LHCN-M2 (cell line): ENCODE measurements at places on chromosomes 3 and 15.

DNA sequence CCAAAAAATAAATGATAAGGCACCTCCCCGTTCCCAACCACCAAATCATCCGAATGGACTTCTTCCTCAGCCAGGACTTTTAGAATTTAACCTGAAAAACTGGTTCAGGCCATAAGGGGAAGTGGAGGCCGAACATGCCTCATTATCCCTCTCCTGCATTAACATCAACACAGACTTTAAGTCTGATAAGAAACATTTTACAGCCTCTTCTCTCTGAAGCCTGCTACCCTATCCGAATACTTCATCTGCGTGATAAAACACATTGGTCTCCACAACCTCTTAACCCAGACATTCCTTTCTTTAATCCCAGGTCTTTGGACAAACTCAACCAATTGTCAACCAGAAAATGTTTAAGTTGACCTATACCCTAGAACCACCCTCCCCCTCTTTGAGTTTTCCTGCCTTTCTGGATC, 850 bp upstream of the SLC41A3 start:
- no peak for DNase-seq

GRCh38 chr3:79368403-79368802, 399.4 kb downstream of the ROBO1 start:
- DNase-seq, result no peak

DNA sequence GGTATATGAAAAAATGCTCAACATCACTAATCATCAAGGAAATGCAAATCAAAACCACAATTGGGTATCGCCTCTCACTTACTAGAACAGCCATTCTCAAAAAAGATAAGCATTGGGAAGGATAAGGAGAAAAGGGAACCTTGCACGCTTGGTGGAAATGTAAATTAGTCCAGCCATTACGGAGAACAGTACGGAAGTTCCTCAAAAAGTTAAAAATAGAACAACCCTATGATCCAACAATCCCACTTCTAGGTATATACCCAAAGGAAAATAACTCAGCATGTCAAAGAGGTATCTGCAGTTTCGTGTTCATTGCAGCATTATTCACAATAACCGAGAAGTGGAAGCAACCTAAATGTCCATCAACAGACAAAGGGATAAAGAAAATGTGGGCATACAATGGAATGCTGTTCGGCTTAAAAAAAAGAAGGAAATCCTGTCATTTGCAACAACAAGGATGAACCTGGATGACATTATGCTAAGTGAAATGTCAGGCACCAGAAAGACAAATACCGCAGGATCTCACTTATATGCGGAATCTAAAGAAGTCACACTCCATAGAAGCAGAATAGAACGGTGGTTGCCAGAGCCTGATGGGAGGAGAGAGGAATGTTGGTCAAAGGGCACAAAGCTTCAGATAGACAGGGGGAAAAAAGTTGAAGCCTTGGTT, 11.7 kb upstream of the CMTM7 start:
- no peak for DNase-seq

DNA sequence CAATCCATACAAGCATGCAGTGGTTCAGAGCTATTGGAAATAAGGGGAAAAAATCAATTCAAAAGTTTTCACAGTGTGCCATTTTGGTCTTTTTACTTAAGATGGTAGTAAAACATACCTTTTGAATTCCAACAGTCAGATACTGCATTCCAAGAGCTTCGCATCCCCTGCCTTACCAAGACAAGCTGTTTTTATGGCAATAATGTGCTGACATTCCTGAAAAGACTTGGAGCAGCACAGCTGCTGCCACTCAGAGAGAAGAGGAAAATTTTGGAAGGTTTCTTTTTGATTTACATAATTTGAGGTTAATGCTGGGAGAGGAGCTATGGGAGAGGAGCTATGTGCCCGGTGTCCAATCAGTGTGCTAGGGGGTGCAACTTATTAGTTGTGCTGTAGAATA, 148.3 kb downstream of the FEZF2 start:
- no peak for DNase-seq

DNA sequence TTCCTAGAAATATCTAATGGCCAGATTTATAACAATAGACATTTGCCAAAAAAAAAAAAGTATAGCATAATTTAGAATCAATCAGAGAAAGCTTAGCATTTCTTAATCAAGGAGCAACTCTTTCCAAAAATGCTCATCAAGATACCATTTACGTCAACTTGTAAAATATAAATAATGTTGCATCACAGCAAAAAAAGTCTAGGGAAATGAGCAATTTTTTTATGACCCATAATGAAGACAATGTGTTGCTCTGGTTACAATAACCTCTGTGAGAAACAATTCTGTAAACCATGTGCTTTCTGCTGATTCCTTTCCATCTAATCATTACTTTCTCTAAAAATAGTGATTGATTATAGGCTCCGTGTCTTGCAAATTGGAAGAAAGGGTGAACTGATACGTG, 36.3 kb downstream of the KBTBD8 start:
- no peak for DNase-seq

- no peak for DNase-seq
Measured at GRCh38 chr3:71244153-71244825, 339.2 kb downstream of the FOXP1 start.

DNA sequence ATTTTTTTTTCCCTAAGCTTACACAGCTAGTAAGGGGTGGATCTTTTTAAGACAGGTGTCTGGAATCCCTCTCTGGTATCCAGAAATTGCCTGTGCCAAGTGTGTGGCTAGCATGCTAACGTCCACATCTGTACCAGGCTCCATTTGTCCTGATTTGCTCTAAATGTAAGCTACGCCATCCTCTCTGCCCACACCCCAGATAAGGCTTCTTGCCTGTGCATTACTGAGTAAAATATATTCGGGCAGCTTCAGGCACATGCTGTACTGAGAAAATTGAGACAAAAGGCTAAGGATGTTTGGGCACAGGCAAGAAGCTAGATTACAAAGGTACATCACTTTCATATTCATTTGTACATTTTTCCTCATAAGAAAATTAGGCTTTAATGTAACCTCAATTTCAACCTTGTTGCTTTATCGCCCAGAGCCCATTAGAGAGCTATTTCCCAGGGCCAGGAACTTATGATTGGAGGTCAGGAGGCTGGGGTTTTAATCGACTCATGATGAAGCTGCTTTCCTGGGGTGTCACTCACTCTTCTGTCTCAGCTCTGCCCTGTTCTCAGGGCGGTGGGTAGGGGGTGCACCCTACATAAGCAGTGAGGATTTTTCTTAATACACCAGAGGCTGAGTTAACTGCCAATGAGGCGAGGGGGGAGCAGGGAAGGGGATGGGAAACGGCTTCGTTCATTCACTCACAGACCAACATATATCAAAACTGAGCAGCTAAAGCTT, 106.3 kb downstream of the RORA start:
- no peak for DNase-seq

DNA sequence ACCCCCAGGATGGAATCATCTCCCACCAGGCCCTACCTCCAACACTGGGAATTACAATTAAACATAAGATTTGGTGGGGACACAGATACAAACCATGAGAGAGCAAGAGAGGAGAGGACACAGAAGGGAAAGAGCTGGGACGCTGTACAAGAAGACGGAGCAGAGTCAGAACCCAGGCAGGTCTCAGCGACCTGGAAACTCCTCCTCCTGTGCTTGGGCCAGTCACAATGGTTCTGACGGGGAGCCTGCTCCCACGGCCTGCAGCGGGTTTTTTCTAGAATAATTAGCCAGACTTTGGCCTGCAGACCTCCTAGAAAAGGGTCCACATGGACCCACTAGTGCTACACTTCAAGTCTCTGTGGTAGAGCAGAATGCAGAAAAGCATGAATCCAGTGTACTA, 5.6 kb downstream of the SLC12A8 start:
- no peak for DNase-seq

DNA sequence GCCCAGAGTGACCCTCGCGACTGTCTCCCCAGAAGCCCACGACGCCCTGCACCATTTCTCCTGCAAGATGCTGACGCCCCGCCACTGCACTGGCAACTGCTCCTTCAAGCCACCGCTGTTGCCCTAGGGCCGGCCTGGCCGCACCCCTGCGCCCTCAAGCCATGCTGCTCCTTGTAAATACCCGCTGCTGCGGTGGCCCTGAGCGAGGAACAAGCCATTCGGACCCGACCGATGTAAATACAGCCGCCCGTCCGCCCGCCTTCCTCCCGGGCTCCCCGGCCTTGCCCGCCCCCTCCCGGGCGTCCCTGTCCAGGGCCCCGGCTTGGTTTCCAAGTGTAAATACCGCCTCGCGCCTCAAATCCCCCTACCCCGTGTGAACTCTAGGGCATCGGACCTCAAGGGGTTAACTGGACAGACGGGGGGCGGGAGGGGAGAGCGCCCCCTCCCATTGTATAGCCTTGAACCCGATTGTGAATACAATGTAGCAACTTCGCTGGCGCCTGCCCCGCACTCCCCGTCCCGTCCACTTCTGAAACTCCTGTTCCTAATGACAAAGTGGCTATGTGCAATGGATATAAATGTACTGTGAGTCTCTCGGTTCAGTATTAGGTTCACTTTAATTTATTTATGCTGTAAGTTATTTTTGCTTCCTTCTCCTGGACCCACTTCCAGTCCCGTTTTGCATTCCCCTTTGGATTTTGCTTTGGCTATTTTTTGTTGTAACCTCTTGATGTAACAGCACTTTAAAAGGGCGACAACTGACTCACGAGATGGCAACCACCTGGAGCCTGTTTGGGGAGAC, 5.9 kb downstream of the RNU6-1 start:
- peak; percentile 25 for DNase-seq

DNA sequence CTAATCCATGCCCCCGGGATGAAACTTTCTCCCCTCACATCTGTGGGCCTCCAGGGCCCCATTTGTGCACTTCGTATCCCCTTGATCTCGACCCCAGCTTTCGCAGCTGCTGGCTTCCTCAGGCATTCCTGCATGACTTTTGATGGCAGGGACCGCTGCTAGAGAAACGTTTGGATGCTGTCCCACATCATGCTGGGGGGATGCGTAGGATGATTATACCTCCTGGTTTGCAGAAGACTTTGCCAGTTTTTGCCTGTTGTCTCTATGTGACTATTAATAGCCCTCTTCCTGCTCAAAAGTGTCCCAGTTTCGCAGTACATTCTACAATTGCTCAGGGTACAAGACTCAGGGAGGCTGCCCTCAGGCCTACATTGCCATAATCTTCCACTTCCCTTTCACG, 10.4 kb upstream of the KCNAB1 start:
- DNase-seq, result no peak

DNA sequence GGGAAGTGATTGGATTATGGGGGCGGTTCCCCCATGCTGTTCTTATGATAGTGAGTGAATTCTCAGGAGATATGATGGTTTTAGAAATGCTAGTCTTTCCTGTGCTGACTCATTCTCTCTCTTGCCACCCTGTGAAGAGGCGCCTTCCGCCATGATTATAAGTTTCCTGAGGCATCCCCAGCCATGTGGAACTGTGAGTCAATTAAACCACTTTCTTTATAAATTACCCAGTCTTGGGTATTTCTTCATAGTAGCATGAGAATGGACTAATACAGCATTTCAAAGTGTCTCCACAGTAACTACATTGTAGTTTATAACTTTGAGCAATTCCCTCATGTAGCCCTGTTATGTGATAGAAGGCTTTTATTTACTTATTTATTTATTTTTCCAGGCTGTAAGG, 128.8 kb upstream of the CHRNA7 start:
- no peak for DNase-seq

DNA sequence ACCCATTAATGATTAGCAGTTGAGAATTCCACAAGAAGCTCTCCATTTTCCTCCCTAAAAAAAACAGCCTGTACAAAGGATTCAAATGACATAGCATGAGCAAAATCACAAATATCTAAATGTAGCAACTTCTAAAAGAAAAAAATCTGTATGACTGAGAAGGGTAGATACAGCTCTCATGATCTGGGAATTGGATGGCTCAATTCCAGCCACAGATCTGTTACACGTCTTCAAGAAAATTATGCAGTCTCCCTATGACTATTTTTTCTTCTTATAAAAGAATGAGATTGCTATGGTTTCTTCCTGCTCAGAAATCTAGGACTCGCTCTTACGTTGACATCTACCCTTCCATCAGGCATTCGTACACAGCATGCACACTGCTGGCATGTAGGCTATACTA, 71.5 kb downstream of the PLCH1 start:
- DNase-seq, result no peak

- no peak for DNase-seq
Measured at GRCh38 chr15:79088426-79089205, 2.0 kb downstream of the RASGRF1 start.

DNA sequence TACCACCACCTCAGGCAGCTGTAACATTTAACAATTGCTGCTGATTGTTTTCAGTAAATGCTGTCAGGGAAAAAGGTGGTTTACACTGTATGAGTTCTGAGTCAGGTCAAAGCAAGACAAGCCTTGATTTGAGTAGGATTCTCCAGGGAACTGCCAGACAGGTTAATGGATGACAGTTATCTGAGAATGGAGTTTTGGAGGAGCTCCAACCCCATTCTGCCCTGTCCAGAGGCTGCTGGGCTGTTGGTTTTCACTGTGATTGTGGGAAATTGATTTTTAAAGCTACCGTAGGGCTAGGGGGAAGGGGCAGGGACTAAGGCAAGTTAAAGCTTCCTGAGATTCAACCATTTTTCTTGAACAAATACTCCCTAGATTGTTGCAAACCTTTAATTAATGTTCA, 39.9 kb downstream of the TICRR start:
- DNase-seq, result no peak

DNA sequence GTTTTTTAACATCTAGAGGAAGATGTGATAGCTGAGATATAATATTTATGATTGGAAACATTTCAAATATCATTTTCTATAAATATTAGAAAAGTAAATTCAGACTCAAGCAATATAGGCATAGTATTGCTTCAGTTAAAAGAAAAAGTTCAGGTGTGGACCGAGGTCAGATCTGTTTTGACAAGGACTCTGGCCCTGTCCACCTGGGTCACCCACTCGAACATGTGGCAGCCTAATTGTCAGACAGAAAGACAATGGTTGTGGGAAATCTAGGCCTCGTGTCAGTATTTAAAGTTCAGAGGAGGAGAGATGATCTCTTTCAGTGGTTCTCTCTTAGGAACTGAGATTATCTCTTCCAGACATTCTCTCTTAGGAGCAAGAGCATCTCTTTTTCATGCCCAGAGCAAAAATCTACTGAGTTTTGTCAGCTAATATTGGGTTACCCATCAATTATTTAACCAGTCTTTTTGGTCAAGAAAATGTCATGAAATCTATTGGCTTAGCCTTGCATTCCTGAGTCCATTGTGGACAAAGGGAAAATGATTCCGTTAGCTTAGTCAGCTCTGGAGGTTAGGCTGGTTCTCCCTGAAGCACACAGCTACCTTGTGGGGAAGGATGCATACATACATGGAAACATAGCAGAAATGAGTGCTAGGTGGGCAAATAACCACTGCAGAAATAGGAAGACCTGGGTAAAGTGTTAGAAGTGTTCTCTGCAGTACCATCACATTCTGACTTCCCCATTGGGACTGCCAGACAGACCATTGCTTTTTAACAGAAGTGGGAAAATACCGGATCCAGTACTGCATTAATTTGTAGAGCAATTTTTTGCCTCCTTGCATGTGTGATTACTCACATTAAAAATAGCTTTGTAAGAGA, 343.3 kb downstream of the GRM7 start:
- no peak for DNase-seq

DNA sequence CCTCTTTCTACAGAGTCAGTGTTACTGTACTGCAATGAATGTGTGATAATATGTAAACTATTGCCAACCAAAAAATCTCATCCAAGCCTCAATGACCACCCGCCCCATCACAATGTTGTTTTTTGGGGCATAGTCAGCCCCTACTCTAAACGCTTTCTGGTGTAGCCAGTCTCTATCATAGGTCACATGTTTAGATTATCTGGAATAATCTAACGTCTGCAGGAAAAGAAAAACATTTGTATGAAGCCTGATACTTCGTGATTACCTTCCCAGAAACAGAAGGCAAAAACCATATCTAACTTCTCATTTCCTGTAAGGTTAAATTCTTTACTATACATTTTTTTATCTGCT, 1331.8 kb upstream of the GBE1 start:
- no peak for DNase-seq

- no peak for DNase-seq
Measured at GRCh38 chr3:40398346-40398745, 11.4 kb downstream of the ENTPD3 start.
